Progenitor cell of endocrine pancreas (in vitro differentiated cells): ENCODE measurements at places on chromosomes 13 and 19.

DNA sequence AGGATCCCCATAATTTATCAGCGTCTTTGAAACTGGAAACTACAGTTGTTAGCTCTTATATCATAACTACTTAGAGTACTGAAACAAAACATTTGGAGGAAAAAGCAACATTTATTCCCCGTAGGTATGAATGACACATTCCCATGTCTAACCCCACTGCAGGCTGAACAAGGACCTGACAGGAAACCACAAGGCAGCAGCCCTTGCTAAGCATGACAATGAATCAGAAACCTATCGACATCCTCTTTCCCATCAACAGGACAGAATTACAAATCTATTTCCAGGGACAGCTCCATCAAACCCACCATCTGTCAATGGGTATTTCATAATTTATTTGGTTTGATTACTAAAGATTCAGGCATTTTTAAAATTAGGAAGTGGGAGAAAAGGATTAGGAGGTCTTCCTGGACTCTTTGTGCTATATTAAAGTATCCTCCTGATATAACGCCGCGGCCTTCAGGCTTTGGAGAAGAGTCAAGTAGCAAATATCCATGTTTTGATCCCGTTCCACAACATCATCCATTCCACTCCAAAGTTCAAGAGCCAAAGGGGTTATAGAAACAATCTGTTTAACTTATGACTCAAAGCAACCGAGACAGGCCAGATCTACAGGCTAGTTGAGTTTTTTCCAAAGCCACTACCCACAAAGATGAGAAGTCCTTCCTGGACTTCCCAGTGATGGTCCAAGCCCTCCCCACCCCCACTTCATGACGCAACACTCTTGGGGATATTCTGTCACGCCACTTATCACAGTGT is 51.1 kb downstream of the FAM216B start:
- no peak for DNase-seq

- no peak for DNase-seq
These were observed 49.2 kb upstream of the PCCA start for GRCh38 chr13:100039740-100040139.

DNA sequence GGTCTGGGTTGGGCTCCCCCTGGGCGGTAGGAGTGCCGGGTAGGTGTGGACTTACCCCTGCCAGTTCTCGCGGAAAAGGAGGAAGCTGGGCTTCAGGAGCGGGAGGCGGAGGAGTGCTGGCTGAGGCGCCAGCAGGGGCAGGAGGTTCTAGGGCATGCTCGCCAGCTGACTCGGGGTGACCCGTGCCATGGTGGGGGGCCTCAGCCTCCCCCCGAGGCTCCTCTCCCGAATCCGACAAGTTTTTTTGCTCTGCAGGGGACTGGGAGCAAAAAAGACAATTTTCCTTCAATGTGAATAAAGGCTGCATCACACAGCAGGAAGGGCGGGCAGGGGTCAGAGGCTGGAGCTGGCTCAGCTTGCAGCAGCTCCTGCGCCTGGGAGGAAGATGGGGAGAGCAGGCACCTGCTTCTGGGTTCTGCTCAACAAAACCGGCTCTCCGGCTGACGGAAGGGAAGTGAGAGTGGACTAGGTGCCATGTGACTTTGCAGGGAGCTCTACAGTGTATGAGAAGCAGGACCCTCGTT is 26.5 kb downstream of the RANBP3 start:
- no peak for DNase-seq

DNA sequence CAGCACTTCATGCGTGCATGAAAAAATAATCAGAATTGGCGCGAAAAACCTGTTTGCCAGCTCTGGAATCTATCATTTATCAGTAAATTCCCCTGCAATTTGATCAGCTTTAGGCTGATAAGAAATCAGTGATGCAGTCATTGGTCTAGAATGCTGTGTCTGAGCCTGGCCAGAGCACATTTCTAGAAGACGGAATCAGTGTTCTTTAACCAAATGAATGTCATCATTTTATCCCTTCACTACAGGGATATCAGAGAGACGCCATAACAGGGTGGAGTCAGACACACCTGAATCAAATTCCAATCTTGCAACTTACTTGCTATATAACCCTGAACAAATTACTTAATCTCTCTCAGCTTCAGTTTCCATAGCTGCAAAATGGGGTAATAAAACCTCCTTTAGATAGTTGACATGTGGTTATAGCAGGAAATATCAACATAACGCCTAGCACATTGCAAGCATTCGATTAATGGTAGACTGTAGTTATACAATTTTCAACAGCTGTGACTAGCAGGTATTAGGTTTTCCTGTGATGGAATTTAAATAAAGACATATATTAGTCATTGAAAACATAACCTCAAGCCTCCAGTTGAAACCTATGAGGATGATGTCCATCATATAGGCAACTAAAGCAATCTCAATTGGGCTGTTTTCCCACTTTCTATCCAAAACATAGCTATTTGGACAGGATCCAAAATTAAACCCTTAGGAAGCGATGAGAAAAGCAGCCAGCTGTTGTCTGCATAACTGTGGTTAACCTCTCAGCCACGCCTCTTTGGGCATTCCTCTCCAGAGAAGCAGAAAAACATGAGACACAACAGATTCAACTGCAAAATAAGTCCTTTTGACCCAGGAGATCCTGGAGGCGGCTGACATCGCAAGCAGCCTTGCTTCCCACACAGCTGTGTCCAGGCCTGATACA is 51.6 kb upstream of the UBL3 start:
- no peak for DNase-seq

DNA sequence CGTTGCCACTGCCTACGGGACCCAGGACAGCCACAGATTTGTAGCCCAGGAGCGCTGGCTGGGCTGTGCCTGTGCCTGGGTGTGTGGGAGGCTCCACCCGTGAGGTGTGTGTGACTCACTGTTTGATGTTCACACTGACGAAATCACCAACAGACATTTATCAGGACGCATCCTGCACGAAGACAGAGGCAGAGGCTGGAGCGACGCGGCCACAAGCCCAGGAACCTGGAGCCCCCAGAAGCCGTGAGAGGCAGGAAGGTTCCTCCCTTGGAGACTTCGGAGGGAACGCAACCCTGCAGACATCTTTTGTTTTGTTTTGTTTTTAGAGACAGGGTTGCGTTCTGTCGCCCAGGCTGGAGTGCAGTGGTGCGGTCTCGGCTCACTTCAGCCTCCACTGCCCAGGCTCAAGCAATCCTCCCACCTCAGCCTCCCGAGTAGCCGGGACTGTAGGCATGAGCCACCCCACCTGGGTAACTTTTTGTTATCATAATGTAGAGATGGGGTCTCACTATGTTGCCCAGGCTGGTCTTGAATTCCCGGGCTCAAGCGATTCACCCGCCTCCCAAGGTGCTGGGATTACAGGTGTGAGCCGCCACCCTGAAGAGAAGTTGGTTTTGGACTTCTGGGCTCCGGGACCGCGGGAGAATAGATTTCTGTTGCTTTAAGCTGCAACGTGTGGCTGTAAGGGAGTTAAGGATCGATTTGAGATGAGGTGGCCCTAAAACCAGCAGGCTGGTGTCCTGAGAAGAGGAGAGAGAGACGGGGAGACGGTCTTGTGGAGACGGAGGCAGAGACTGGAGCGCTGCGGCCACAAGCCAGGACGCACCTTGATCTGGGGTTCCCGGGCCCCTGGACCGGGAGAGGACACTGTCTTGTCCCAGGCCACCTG is 24.9 kb upstream of the WDR18 start:
- no peak for DNase-seq

- no peak for DNase-seq
These were observed 97.5 kb downstream of the SLC10A2 start for GRCh38 chr13:102968572-102969228.

DNA sequence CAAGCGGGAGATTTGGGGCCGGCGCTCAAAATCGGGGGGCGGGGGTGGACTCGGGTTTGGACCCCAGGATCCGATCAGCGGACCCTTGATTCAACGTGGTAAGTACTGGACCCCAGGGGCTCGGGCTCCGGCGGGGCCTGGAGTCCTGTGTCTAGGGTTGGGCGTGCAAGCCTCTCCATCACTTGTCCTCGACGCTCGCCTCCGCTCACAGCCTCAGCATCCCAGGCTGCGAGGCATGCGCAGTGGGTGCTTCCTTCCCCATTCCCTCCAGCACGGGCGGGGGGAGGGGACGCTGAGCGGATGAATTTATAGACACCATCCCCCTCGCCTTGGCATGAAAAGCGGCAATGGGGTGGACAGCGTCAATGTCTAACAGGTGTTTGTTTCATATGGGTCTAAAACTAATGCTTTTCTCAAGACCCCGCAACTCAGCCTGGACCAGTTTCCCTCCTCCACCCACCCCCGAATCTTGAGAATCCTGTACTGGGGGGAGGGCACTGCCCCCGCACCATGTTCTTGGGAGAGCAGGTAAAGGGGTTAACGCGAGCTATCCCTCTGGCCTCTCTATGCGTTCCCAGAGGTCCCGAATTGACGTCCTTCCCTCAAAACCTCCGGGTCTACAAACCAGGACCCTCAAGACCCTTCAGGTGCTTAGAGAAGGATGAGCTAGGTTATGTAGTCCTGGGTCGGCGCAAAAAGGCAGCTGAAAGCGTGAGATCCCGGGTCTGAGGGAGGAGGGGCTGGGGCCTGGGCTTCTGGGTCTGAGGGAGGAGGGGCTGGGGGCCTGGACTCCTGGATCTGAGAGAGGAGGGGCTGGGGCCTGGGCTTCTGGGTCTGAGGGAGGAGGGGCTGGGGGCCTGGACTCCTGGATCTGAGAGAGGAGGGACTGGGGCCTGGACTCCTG is 579 bp downstream of the CPT1C start:
- DNase-seq = peak; percentile 41

GRCh38 chr13:112711528-112712265 is 21.9 kb downstream of the ATP11A start:
- peak; percentile 44 for DNase-seq

GRCh38 chr19:56474308-56474707 is 2.8 kb downstream of the ZNF667 start:
- no peak for DNase-seq

DNA sequence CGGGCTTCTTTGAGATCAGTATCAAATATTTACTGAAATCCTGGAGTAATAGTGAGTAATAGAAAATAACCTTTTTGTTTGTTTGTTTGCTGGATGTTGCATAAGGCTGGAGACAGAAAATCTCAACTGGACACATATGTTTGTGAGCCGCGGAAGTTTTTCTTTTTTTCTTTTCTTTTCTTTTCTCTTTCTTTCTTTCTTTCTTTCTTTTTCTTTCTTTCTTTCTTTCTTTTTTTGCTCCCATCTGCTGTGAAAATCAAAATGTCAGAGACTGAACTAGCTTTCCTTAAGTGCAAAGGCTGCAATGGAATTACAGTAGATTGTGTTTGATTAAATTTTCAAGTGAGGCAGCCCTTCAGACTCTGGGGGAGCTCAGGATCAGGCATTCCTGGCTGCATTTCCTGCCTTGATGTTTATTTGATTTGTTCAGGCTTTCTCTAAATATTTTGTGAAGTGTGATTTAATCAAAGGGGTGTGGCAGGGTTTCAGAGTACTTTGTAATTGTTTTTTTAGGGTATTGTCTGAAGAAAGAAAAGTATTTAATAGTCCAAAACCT is 319 bp downstream of the FRY start:
- no peak for DNase-seq

GRCh38 chr19:3062165-3063105 is at the start of gene TLE5:
TSS of gene TLE5 (minus strand) at chr19:3062495. CDS start at chr19:3062200, 295 bp downstream.
- DNase-seq = no peak

GRCh38 chr13:40026174-40026585 is 370.7 kb downstream of the COG6 start:
- no peak for DNase-seq

DNA sequence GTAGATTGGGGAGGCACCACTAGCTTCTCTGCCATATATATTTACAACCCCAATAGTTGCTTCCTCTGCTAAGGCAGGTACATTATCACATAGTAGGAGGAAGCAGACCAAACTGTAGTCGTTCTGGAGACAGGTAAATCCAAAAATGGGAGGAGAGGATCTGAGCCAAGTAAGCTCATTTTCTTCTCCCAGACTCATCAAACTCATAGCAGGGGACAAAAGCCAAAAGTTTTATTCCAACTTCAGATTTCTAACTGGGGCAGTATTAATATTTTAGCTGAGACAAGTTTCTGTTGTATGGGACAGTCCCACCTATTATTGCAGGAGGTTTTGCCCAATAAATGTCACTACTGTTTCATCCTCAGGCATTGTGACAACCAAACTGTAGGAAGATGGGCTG is 7.8 kb upstream of the IGSF23 start:
- DNase-seq = no peak

DNA sequence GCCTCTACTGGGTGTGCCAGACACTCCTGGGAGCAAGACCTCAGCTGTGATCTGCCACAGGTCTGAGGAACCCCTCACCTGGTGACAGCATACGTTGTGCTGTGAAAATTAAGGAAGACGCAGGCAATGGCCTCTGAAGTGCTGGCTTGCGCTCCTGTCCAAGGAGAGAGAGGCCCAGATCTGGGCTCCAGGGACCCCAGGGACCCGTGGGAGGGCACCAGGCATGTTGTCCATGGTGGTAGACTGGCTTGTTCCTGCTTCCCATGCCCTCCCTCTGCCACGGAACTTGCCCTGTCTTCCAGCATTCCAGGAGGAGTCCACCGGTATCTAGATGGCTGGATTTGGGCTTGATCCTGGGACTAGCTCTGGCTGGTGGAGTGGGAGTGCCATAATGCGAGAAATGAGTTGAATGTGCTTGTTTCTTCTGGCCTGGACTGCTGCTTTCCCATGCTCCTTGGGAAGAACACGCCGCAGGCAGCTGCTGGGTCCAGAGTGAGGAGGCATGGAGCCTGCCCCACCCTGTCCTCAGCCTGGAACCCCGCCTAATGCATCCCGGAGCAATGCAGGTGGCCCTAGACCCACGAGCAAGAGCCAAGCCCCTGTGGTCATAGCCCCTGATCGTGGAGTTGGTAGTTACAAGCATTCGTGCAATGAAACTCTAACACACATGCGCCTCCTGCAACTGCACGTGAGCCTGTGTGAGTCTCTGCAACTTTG is 190.2 kb downstream of the TEX29 start:
- DNase-seq = no peak

GRCh38 chr19:3692141-3693024 is 7.9 kb downstream of the PIP5K1C start:
- DNase-seq = no peak

DNA sequence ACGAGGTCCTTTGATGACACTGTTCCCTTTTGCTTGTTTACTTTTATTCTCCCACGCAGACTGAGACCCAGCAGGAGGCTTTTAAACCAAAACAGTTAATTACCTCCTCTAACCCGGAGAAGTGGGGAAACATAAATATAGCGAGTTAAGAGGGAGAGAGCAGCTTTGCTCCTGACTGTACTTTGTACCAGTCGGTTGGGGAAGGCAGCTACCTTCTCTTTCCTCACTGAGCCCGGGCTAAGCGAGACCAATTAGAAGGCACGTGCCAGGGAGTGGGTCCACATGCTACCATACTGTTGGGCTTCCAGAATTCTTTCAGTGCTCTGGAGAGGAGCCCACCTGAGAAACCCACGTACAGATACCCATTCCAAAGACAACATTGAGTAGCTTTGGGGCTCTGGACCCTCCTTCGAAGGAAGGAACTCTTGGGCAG is 124.2 kb downstream of the ZIC5 start:
- DNase-seq = no peak

GRCh38 chr19:47284324-47284899 is 9.7 kb downstream of the INAFM1 start:
- DNase-seq = peak; percentile 31

GRCh38 chr13:95335667-95336066 is 34.4 kb upstream of the ABCC4 start:
- DNase-seq = no peak

- DNase-seq = no peak
These were observed 82.9 kb downstream of the PDS5B start for GRCh38 chr13:32669030-32669646.

- peak; percentile 78 for DNase-seq
These were observed at the start of gene CD320 for GRCh38 chr19:8307965-8308866. TSS of gene CD320 (minus strand) at chr19:8308358. CDS start at chr19:8308290, 68 bp downstream.
